Stimulated activated CD4-positive, alpha-beta T cell treated with anti-CD3 and anti-CD28 coated beads, Interleukin-1b, Interleukin-23, amount 100 ng/mL, for 24 hours (primary cell): ENCODE measurements at places on chromosomes 1 and 21.

DNA sequence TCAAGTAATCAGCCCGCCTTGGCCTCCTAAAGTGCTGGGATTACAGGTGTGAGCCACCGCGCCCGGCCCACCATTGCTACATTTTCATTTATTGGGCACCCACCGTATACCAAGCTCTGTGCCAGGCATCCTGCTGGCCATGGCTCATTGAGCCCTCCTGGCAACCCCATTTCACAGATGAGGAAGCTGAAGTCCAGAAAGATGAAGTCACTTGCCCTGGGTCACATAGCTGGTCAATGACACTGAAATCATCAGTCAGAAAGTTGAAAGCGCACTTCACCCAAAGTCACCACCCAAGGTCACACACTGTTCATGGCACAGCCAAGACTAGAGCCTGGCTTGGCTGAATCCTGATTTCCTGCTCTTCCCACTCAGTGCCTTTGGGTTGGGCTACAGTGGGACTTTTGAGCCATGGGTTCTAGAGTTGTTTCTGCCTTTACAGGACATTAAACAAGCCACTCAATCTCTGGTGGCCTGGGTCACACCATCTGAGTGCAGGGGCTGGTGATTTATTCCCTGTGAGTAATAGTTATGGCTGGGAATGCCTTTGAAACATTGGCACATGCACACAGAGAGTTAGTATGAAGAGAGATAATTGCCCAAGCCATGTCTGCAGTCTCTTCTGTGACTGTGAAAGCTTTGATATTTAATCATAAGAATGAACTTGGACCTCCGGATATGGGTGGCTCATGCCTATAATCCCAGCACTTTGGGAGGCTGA is 16.0 kb upstream of the ARHGEF10L start:
- DNase-seq = no peak

GRCh38 chr21:35225573-35225972 is 176.5 kb upstream of the RUNX1 start:
- DNase-seq = no peak

DNA sequence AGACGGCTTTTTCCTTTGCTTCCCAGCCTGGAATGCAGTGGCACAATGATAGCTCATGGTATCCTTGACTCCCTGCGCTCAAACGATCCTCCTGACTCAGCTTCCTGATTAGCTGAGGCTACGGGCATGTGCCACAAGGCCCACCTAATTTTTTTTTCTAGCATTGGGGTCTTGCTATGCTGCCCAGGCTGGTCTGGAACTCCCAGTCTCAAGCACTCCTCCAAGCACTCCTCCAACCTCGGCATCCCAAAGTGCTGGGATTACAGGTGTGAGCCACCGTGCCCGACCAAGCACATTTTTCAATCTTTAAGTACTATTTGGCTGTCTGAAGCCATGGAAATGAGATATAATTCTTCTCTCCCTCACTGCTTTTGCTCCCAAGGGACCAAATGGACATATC is 58.7 kb downstream of the MAB21L3 start:
- no peak for DNase-seq

GRCh38 chr1:12690156-12690555 is 25.8 kb upstream of the AADACL3 start:
- no peak for DNase-seq

- DNase-seq = no peak
These were observed 7.0 kb downstream of the RPS6KA1 start for GRCh38 chr1:26536521-26536920.

DNA sequence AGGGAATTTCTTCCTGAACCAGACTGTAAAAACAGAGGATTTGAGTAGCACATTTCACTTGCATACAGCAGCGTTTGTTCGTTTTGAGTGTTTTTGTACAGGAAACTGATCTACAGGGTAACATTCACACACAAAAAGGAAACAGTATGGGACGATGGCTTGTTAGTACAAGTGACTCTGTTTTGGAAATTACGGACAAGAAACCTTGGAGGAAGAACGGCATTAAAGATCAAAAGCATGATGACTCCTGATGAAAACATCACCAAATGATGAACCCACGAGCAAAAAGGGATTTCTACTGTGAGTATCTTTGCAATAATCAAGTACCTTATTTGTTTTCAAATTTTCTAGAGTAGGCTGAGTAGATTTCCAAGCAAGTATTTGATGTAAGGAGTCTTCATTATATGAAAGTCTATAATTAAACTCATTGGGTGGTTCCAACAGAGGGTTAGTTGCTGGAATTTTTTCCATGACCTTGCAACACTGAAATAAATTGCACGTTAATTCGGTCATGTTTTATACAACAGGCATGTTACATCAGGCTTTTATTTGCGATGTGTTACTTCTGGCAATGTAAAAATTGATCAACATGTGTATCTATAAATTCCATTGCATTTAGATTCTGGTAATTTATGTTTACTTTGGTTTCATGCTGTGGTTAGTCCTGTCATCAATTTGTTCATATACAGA is 76.7 kb upstream of the KCNK2 start:
- DNase-seq = no peak

GRCh38 chr1:76303340-76303717 is 228.8 kb downstream of the ST6GALNAC3 start:
- no peak for DNase-seq

GRCh38 chr1:25550683-25551310 is 7.4 kb downstream of the LDLRAP1 start:
- DNase-seq = no peak

DNA sequence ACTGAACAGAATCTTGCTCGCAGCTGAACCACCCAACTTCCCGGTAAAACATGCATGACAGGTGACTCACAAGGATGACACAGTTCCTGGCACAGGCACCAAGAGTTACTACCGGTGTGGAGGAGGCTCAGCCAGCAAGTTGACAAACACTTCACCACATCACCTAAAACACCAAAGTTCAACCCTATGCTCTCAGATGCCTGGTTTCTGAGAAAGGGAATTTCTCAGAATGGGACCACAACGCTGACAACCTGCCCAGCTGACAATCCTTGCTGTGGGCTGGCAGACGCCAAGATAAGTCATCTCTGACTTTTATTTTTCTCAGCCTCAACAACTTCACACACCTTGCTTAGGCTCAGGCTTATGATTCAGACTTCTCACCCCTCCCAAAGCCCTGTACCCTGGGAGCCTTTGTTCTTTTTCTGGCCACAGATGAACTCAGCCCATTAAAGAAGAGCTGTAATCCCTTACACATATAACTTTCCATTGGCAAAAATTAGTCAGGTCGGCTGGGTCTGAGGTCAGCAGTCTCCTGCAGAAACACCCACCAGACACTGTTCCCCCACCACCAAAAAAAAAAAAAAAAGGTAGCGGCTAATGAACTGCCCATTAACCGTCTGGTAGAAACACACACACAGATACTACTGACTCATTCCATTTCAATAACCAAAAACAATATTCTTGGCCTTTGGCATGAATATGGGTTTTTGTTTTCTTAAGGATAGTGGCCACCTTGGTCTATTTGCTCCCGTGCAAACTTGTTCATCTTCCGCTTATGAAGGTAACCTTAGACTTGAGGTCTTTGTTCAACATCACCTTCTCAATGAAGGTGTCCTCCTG is 10.8 kb upstream of the TIAM1 start:
- DNase-seq = peak; percentile 57

- DNase-seq = no peak
These were observed 87.7 kb downstream of the TGFBR3 start for GRCh38 chr1:91798241-91798648.

DNA sequence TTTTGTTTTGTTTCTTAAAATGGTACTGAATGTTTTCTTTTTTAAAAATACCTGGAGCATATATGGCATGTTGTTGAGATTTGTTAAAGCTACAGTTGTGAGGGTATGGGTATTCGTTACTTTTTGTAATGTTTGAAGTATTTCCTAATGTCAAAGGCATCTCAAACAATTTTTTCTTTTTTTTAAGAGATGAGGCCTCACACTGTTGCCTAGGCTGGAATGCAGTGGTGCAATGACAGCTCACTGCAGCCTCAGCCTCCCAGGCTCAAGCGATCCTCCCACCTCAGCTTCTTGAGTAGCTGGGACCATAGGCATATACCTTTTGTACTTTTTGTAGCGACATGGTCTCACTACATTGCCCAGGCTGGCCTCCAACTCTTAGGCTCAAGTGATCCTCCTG is 16.1 kb downstream of the CLCN6 start:
- no peak for DNase-seq

GRCh38 chr21:32096411-32096810 is 182.4 kb downstream of the MIS18A start:
- DNase-seq = no peak

DNA sequence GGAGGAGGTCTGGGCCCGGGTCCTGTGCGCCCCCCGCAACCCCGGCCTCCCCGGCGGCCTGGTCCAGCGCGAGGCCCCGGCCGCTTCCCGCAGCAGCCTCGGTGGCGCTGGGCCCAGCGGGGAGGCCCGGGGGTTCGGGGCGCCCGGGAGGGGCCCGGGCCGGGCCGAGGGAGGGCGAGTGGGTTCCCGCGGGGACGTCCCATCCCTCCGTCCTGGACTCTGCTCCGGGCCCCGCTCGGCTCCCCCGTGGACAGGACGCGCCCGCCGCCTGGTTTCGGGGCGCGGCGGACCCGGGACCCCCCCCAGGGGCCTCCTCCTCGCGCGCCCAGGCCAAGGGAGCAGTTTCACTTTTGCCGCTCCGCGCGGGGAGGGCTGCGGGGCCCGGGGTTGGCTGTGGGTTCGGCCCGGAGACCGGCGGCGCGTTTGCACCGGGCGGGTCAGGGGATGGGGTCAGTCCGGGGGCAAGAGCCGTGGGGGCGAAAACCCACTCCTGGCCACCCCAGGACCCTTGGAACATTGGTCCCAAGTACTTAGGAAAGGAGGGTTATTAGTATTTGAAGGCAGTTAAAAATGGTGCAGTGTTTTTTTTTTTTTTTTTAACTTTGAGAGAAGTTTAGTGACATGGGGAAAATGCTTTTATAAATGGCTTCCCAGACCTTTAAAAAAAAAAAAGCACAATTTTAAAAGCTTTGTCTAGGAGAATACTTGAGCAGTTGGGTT is 677 bp downstream of the AGPAT3 start:
- no peak for DNase-seq

GRCh38 chr1:224300346-224300745 is 29.6 kb downstream of the NVL start:
- no peak for DNase-seq

DNA sequence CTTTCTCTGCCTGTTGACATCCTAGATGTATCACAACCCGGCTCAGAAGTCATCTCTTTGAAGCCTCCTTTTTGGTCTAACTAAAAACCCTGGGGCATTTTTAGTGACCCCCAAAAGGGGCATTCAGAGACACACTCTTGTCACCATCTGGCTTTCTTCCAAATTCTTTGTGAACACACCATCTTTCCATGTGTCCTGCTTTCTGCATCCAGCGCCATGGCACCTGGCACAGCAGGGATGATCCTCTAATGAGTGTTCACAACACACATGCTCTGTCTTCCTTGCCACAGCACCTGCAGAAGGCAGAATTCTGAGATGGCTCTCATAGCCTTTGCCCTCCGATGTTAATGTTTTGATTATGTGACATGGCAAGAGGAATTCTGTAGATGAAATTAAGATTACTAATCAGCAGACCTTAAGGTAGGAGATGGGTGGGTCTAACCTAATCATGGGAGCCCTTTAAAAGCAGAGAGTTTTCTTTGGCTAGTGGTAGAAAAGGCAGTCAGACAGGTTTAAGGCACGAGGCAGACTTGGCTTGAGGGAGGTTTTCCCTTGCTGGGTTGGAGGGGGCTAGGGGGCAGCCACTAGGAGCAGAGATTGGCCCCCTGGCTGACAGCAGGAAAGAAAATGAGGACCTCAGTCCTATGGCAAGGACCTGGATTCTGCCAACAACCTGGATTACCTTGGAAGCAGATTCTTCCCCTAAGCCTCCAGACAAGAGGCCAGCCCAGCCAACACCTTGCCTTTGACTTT is 4.9 kb upstream of the TMEM61 start:
- DNase-seq = no peak

DNA sequence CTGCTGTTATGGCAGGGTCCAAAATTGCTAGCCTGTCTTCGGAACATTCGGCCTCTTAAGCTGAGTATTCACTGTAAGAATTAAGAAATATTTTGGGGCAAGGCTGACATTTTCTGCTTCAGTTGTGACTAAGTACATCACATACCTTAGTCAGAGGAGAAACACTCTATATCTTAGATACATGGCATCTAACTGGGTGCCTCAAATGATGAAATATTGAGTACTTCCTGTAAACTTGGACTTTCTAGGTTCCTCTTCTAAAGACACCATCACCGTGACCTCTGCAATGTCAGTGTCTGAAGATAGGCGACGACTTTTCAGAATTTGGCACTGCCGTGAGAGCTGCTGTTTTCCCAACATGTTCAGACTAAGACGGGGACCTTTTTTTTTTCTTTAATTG is 65.6 kb downstream of the PCBP3 start:
- no peak for DNase-seq

GRCh38 chr1:77164434-77164944 is 54.7 kb downstream of the PIGK start:
- DNase-seq = no peak

DNA sequence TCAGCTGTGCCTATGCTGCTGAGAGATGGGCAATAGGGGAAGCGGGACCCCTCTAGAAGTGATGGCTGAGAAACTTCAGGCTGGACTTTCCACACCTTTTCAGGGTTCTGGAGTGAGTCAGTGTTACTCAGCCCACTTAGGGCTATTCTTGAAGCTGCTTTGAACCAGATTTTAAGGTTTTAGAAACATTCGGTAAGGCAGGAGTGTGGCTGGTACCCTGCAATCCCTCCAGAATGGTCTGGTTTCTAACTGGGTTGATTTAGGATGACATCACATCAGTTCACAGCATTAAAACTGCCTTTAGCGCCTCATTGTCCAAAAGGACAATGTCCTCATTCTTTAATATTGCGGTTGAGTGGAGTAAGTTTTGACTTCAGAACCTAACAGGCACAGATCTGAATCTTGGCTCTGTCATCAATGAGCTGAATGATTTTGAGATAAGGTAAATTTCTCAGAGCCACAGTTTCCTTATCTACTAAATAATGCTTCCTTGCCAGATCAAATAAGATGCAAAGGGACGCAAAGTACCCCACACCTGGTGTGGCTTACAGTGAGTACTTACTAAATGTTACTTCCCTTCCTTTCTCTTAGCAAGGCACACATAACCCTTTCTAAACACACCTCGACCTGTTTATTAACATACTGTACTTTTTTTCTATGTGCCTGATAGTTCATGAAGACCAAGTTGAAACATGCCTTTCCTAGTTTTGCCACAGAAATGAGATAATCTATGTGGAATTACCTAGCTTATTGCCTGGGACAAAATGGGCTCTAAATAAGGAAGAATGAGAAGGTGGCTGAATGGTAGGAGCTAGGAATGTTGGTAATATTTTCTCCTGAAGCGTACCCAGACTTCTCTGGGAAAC is 209.8 kb downstream of the ROR1 start:
- no peak for DNase-seq

DNA sequence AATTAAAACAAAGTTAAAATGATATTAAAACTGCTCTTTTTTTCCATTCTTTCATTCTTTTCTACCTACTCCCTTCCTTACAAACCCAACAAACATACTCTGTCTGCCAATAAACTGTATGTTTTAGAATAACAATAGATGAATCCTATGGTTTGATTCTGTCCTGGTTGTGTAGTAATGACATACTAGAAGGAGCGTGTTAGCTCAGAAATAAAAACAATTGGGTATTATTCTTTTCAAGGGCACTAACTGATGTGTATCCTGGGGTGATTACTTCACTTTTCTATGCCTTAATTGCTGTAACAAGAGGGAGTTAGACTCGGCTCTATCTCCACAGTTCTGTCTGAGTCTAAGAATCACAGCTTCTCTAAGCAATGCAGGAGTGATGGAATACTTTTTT is 194.4 kb downstream of the GIPC2 start:
- no peak for DNase-seq

GRCh38 chr1:38776466-38777065 is 83.0 kb downstream of the RRAGC start:
- DNase-seq = no peak
